ENCODE measurements at places on chromosomes 11 and 22.

DNA sequence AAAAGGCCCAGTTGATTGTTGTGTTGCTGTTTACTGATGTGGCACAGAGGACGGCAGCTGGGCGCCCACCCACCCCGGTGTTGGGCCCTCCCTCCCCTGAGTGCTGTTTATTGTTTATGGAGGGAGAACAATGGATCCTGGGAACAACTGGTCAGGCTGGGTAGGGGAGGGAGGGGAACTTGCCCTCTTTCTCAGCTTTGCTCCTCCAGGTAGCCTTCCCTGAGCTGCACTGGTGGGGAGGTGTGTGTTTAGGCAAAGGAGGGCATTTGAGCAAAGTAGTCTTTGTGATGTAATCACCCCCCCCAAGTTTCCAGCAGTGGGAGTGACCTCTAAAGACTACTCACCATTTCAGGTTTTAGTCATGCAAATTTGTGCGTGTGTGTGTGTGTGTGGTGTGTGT, 1035.3 kb downstream of the NTM start:
- no peak for DNase-seq

DNA sequence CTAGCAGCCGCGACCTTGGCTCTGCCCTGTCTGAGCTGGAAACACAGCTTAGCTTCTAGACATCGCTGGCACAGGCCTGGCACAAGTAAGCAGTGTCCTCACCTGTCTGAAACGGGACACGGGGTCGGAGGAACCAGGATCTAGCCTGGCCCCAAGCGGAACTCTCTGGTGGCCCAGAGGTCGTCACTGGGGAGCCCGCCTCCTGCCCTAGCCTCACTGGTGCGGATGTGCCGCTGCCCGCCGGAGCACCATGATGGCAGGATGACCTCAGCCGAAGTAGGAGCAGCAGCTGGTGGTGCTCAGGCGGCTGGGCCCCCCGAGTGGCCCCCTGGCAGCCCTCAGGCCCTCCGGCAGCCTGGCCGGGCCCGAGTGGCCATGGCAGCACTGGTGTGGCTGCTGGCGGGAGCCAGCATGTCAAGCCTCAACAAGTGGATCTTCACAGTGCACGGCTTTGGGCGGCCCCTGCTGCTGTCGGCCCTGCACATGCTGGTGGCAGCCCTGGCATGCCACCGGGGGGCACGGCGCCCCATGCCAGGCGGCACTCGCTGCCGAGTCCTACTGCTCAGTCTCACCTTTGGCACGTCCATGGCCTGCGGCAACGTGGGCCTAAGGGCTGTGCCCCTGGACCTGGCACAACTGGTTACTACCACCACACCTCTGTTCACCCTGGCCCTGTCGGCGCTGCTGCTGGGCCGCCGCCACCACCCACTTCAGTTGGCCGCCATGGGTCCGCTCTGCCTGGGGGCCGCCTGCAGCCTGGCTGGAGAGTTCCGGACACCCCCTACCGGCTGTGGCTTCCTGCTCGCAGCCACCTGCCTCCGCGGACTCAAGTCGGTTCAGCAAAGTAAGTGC, 871 bp downstream of the SLC35E4 start:
- DNase-seq: no peak

- no peak for DNase-seq
Observed at GRCh38 chr22:28962042-28962554, 78.7 kb downstream of the ZNRF3 start.

DNA sequence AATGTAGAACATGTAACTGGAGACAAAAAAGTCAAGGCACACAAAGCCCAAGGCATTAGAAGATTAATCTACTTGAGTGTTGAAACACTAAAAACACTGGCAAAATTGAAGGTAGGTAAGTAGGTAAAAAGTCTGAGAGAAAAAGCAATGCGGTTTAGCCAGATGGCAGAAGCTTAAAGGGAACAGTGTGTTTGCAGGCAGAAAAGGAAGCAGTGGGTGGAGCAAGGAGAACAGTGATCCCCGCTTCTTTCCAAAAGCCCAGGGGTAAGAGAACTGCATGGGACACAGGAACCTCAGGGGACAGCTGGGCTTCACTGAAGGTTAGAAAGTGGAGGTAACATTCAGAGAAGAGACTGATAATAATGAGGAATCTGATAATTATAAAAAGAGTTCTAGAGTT, 16.0 kb downstream of the MRE11 start:
- DNase-seq: no peak

- peak; percentile 96 for DNase-seq
Observed at GRCh38 chr11:120400564-120401364, 64.6 kb downstream of the ARHGEF12 start.

GRCh38 chr11:116062490-116063171, 558.4 kb upstream of the CADM1 start:
- no peak for DNase-seq

DNA sequence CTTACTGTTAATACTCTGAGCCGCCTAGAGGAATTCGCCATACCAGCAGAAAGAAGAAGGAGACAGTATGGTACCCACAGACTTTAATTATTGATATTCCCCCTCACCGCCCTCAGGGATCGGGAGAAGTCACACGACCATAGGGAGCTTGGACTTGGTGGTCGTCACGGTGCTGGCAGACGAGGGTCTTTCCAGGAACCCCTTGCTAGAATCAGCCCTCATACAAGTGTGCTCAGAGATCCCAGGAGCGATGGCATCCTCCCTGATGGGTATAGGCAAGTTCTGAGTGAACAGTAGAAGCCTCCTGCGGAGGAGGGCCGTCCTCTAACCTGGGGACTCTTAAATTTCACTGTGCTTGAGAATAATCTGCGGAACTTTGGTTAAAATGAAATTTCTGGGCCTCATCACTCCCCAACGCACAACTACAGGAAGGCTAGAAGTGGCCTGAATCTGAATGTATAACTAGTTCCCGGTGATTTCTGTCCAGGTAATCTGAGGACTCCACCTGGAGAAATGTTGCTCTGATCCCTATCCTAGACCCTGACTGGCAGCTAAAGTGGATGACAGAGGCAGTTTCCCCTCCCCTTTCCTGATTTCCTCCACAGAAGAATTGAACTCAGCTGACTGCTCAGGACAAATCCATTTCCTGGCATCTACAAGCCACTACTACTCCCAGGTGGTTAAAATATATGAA, 4.5 kb downstream of the VSIG2 start:
- DNase-seq: no peak

GRCh38 chr11:66743271-66743968, 14.4 kb upstream of the SPTBN2 start:
- DNase-seq: no peak

DNA sequence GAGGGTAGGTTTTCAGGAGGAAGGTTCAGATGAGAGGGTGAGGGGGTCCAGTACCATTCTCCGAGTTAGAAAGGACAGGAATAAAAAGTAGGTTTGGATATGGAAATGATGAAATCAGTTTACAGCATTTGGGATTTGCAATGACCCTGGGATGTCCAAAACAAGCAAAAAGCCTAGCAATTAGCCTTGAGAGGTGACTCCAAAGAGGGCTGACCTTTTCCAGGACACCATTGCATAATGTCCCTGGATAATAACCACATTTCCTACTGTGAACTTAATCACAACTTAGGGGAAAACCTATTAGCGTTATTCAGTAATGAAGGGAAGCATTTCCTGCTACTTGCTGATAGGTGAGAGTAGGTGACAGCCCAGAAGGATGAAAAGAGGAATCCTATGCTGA, 101.4 kb upstream of the ARHGAP42 start:
- DNase-seq: no peak

GRCh38 chr22:26135806-26136205, 33.5 kb upstream of the SEZ6L start:
- DNase-seq: no peak

DNA sequence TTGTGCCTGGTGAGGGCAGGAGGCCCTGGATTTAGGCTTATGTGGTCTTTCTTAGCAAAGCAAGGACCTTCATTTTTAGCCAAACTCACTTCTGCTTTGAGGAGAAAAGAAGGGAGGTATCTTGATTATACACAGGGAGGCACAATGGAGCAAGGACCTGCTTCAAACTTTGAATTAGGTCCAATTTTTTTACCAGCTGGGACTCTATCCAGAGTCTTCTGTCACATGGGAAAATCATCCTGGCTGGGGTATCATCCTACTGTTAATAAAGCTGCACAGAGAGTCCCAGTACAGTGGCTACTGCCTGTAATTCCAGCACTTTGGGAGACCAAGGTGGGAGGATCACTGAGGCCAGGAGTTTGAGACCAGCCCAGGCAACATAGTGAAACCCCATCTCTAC, 87.8 kb downstream of the CWC15 start:
- DNase-seq: no peak

DNA sequence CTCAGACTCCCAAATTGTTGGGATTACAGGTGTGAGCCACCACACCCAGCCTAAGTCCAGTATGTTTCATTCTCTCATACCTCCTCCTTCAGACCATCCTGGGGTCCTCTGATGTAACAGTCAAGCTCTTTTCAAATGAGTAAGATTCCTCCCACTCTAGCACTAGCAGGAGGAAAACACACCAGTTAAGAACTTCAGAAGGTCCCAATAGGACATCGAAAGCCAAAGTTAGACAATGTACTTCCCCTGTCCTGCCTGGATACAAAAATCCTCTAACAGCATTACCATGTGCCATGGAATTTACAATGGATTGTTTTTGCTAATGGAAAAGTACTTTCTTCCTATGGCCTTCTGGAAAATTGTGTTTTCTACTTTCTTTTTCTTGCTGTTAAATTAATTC, 67.1 kb downstream of the CCDC34 start:
- no peak for DNase-seq

DNA sequence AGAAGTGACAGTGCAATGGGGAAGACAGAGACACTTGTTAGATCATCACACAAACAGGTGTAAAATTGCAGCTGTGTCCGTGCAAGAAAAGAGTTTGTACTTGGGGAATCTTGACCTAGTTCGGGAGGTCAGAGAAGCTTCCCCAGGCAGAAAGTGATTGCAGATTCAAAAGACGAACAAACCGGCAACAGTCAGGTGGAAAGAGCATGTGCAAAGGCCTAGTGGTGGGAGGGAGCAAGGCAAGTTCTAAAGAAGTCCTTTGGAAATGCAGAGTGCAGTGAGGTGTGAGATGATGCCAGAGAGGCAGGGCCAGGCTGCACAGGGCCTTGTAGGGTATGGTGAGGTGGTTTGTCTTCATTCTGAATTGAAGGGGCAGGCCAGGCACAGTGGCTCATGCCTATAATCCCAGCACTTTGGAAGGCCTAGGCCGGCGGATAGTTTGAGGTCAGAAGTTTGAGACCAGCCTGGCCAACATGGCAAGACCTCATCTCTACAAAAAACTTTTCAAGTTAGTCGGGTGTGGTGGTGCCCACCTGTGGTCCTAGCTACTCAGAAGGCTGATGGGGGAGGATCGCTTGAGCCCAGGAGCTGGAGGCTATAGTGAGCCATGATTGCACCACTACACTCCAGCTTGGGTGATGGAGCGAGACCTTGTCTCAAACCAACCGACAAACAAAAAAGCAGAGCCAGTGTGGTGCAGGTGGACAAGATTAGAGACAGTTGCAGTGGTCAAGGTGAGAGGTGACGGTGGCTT, 1.9 kb upstream of the ESS2 start:
- DNase-seq: no peak

DNA sequence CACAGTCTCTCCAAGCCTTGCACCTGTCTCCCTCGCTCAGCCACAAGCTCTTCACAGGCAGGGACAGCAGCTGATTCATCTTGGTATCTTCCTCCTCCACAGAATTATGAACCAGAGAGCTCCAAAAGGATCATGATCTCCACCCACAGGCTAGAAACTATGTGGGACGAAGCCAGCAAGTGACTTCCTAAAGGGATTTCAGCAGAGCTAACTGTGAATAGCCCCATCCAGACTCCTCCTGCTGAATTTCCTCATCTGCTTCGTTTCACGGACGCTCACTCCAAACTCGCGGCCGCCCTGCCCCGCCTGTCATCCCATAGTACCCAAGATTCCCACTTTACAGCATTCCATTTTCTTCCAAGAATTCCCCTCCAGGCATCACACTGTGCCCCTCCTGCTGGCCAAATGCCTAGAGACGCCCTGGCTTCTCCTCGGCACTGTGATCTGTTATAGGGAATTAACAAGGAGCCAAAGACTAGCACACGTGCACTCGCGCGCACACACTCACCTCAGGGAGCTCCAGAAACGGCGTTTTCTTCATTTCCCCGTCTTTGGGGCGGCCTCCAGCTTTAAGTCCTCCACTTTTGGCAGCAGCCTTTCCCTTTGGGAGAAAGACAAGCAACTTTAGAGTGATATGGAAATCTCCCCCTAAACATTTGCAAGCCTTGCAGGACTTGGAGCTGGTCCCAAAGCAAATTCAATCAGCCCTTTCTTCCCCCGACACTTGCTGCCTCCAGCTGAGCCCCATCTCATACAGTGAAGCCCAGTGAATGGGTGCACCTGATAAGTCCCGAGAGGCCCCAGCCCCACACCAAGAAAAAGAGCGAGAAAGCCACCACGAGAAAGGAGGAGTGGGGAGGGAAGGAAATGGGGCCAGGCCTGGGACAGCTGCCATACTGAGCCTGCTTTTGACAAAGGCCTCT, 35.5 kb downstream of the SPATA19 start:
- DNase-seq: no peak

- peak; percentile 15 for DNase-seq
Observed at GRCh38 chr11:8233691-8234424, 29.8 kb downstream of the LMO1 start.

DNA sequence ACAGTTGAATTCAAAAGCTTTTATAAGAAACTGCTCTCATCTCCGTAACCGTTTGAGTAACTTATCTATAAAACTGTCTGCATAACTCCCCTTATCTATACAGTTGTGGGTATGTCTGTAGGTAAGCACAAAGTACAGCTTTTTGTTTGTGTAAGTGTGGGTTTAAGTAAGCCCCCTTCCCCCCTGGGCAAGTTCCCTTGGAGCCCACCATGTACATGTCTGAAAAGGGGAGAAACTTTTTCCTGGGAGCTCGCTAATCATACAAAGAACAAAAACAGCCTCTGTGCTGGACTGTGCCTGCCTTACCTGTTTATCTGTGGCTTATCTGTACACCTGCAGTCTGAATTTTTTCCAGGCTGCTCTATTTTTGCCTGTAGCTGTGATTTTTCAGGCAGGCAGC, 36.3 kb upstream of the TMEM45B start:
- DNase-seq: no peak

DNA sequence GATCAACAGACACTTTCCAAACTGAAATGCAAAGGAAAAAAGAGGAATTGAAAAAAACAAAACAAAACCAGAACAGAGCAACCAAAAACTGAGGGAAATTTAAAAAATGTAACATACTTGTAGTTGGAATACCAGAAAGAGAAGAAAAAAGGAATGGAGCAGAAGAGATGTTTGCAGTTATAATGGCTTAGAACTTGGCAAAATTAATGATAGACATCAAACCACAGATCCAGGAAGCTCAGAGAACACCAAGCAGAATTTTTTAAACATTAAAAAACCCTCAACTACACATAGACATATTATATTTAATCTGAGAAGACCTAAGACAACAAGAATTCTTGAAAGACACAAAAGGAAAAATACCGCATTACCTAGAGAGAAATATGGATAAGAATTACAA, 46.1 kb downstream of the ASCL2 start:
- DNase-seq: no peak

GRCh38 chr11:26623076-26623659, 51.1 kb upstream of the MUC15 start:
- peak; percentile 17 for DNase-seq

GRCh38 chr11:106278391-106278790, 200.9 kb downstream of the AASDHPPT start:
- no peak for DNase-seq
